Breast epithelium (tissue), 4 donors: ENCODE measurements at places on chromosomes 7 and 10. TPM values are rescaled to one million over a fixed set of nuclear protein-coding genes. Genes with fewer than 3 reads are reported as not detected.

DNA sequence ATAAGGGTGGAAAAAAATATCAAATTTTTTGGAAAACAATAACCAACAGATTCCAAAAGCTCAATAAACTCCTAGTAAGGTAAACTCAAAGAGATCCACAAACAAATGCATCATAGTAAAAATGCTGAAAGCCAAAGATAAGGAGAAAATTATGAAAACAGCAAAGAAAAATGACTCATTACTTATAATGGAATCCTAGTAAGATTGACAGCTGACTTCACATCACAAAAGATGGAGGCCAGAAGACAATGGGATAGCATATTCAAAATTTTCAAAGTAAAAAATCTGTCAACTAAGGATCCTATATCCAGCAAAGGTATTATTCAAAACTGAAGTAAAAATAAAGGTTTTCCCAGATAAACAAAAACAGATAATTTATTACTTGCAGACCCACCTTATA is 183.4 kb upstream of the VIPR2 start:
- no peak for DNase-seq

- DNase-seq = peak; percentile 10
Measured at GRCh38 chr7:159065852-159066480, 78.7 kb downstream of the VIPR2 start.

- no peak for DNase-seq
Measured at GRCh38 chr10:102962951-102963755, 45.1 kb downstream of the CNNM2 start.

GRCh38 chr10:3886191-3886590 is 101.2 kb upstream of the KLF6 start:
- DNase-seq = no peak

The PNLIP gene
- not detected for total RNA-seq

DNA sequence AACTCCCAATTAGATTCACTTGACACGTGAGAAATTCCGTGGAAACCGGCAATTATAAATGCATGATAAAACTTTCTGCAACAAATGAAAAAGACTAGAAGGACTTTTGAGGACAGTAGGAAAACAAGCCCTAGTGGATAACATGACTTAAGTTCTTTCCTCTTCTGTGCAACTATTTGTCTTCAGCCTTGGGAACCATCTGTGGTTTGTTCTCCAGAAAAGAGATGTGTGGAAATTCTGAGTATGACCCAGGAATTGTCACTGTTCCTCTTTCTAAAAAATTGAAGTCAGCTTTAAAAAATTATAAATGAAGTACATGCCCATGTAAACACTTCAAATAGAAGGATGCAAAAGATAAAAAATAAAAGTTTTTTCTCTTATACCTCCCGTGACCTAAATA is 128.6 kb upstream of the SVIL start:
- no peak for DNase-seq

DNA sequence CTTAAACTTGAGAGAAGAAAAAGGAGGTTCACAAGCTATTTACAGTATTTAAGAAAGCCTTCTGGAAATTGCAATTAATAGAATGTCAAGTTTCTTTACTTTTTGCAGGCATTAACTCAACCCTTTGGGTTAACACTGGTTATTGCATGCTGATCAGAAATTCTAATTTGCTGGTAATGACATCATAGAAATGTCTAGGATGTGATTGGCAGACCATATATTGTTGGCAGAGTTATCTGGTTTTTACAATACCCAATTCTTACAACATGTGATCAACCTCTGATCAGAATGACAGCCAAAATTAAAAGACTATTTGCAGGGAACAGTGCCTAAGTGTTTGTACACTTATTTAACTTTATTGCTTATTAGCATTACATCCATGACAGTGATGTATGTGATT is 1.6 kb upstream of the CASD1 start:
- DNase-seq = no peak

GRCh38 chr10:28381903-28382347 is 79.1 kb upstream of the MPP7 start:
- DNase-seq = peak; percentile 81

GRCh38 chr7:76234931-76235441 is 33.3 kb downstream of the SRRM3 start:
- DNase-seq = peak; percentile 57

DNA sequence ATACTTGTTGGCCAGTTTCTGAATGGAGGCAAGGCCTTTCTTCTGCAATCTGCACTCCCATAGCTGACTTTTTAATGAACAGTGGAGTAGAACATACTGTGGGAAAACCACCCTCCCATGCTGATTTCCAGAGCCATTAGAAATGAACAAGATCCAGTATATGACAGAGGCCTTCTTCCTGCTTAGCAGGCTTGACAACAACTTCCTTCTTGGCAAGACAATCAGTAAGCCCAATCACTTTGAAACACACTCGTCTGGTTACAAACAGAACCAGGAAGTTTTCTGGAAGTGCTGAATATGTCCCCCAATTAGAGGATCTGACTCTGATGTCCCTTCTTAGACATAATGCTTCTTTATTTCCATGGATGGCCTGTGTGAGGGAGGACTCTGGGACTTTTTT is 103.4 kb downstream of the SAMD9 start:
- DNase-seq = no peak

- no peak for DNase-seq
Measured at GRCh38 chr7:7746458-7746857, 28.1 kb upstream of the RPA3 start.

- peak; percentile 11 for DNase-seq
Measured at GRCh38 chr7:156927571-156928405, 21.7 kb upstream of the NOM1 start.

- DNase-seq = no peak
Measured at GRCh38 chr7:21603972-21604749, 61.3 kb downstream of the DNAH11 start.

- DNase-seq = no peak
Measured at GRCh38 chr7:41164440-41164839, 538.5 kb downstream of the INHBA start.

DNA sequence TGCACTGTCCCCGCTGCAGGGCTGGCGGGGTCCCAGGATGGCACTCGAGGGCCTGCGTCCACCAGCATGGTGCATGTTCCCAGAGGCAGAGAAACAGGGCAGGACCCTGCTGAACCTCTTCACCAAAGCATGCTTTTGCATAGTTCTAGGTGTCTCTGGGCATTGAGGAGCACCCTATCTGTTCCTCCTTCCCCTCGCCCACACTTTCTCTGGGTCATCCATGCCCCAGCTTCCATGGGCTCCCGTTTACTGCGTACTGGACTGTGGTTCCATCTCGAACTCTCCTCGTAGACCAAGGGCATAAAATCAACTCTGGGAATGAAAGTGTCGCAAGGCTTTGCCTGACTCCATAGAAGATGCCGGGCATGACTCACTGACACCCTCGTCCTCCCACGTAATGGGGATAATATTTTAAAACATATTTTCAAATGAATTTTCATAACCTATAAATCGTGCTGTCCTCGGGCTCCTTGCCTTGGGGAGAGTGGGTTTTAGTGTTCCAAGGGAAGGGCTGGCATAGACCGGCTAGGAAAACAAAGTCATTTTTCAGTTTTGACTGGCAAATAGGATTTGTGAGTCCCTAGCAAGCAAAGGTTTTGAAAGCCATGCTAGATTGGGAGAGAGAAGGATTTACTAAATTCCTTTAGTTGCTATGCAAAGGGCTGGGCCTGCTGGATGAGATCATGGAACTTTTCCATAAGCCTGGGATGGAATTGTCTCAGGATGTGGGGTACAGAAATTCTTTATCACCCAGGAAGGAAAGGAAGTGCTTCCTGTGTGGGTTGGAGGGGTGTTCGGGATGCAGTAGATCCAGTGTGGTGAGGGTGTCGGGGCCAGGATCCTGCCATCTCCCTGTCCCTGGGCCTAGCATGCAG is 498.7 kb upstream of the MKI67 start:
- no peak for DNase-seq

The HMX3 gene
- not detected for total RNA-seq

- DNase-seq = no peak
Measured at GRCh38 chr7:116687801-116688201, 15.8 kb downstream of the MET start.

DNA sequence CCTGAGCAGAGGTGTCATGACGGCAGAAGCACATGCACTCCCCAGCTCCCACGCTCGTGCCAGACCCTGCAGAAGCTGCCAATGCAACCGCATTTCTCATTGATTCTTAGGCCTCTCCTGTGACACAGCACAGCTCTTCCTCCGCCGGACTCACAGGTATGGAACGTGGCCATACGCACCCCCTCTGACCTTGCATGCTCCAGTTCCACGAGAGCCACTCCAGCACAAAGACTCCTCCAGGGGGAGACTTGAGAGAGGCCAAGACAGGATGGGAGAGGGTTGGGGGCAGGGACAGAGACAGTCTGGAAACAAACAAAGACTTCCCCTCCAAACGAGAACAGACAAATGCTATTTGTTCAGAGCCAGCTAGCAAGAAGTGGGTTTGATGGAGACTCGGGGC is 124.3 kb upstream of the PPP2R2D start:
- no peak for DNase-seq

DNA sequence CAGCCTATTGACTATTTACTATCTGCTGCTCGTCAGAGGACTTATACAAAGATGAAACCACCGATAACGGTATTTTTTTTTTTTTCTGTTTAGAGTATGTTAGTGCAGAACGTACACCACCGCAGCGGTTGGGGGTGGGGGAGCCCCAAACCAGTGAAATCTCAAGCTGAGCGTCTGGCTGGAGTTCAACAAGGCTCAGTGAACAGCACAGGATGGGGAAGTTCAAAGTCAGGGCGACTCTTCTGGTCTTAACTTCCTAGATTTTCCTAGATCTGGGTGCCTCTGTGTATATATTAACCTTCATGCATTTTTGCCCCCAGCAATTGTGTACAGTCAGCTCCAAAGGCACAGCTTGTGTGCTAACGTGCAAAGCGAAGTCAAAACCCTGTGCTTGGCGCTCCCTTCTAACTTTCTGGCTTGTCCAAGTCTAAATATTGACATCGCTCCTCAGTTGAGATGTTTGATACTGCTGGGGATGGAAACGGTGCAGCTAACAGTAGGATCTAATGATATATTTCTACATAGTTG is 1.1 kb downstream of the RHOBTB1 start:
- no peak for DNase-seq

The CNPY1 gene
- total RNA-seq = not detected

GRCh38 chr10:80750268-80750667 is 212.6 kb downstream of the SH2D4B start:
- no peak for DNase-seq

DNA sequence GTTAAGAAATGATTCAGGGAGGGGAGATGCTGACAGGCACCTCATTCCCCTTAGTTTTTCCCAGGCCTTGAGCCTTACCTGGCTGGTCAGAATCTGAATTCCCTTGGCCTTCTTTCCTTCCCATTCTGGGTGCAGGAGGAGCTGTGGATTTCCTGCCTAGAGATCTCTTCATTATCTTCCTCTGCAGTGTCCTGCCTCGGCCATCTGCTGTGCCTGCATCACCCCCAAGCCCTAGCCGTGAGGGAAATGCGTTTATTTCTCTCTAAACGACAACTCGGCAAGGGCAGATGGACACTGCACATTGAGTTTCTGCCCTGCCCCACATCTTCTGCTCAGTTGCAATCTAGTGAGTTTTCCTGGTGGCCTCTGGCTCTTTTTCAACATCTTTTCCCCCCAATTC is 26.7 kb downstream of the ZCWPW1 start:
- no peak for DNase-seq

- DNase-seq = no peak
Measured at GRCh38 chr10:3426190-3426845, 253.7 kb upstream of the PITRM1 start.

- DNase-seq = no peak
Measured at GRCh38 chr10:129131457-129132132, 335.4 kb upstream of the MGMT start.

DNA sequence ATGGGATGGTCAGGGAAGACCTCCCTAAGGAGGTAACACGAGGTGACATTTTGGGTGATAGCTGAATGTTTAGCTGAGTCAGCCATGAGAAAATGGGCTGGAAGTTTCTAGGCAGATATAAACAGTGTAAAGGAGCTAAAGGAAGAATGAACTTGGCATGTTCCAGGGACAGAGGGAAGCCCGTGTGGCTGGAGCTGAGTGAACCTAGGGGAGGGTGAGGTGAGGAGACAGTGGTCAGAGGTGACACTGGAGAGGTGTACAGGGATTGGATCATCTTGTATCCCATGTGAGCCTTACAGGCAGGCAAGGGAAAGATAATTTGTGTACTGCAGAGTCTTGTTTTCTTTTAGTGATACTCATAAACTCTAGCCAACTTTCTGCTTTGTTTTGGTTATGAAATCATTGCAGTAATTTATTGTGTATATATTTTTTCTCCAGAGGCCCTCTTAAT is 1.8 kb downstream of the STARD3NL start:
- no peak for DNase-seq
